ENCODE measurements at places on chromosomes 6 and 20.

DNA sequence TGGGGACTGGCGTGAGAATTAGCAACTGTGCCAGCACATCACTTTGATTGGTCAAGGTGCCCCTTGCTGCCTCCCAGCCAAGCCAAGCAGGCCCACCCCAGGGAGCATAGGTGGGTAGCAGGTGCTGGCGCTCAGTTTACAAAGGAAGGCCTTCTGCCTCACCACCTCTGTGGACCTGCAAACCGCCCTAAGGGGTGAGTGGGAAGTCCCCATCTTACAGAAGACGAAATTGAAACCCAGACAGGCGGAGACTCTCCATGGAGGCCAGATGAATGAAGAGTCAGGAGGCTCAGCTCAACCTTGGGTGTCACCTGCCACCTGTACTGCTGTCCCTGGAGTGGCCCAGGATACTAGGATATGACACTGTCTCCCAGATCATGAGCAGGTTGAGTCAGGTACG, 21.5 kb upstream of the MAS1L start:
- no peak for DNase-seq

DNA sequence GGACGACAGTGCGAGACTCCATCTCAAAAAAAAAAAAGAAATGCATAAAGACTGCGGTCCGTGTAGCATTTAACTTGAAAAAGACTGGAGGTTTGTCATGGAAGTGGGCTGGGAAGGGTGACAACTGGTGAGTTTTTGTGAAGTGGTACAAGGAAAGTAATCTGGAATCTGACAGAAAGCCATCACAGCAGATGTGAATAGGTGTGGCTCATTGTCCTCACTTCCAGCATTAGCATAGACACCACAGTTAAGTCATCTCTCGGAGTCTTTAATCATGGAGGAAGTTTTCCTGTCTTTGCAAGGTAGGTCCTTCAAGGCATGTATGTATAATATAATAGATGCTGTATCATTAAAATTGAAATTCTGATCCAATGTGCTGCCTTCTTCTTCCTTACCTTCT, 453.2 kb downstream of the TFAP2A start:
- DNase-seq, result no peak

GRCh38 chr6:167275001-167275400, 16.1 kb upstream of the UNC93A start:
- no peak for DNase-seq

DNA sequence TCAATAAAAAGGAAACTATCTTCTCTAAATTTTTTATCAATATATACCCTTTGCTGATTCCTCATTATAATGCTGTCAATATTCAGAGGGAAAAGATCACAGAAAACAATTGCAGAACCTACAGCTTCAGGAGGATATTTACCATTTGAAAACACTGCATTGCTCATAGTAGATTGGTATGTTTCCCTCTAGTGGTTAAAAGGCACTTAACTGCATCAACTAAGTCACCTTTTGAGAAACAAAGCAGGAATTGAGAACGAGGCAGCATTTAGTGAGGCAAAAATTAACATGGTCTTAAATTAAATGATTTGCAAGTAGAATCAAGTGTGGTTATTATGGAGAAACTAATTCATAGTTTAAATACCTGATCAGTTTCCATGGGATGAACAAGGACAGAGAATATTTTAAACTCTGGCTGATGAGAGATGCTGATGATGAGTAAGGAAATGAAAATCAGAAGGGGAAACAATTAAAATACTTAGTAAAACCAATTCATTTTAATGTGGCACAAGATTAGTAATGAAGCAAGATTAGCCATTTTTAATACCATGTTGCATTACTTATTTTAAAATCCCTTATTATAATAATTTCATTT, 642.1 kb downstream of the EPHA7 start:
- DNase-seq, result peak; percentile 62

All from SK-MEL-5 (cell line).